ENCODE measurements at places on chromosomes 7 and 10. TPM values are rescaled to one million over a fixed set of nuclear protein-coding genes. Genes with fewer than 3 reads are reported as not detected.

The OR13A1 gene
- total RNA-seq, result not detected

The TRIL gene
- 0.05 TPM for total RNA-seq

- DNase-seq, result no peak
Observed at GRCh38 chr10:21885940-21886339, 117.6 kb downstream of the DNAJC1 start.

The OR2A12 gene
- total RNA-seq, result not detected

The CYP2C8 gene
- not detected for total RNA-seq

The CYP2C9 gene
- not detected for total RNA-seq

- no peak for DNase-seq
Observed at GRCh38 chr7:101985057-101985902, 167.9 kb downstream of the CUX1 start.

The MKX gene
- 1.1 TPM for total RNA-seq

- DNase-seq, result no peak
Observed at GRCh38 chr7:150854066-150855000, 2.0 kb downstream of the AOC1 start.

GRCh38 chr10:121681997-121682687 is 83.9 kb upstream of the FGFR2 start:
- DNase-seq, result no peak

The BAIAP2L1 gene
- 31.5 TPM for total RNA-seq

DNA sequence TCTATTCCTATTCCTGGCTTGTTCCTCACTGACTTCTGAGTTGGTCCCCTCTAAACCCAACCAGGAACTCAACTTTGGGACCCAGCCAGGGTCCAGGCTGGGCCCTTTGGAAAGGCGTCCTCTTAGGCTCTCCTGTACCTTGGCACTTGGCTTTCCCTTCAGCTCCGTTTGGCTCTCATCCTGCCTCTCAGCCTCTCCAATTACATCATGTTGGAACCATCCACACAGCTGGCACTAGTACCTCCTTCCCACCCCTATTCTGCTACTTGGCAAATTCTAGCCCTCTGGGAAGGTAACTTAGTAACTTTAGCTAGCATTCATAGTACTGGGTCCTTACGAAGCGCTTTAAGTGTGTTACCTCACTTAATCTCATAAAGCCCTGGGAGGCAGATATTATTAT is 205.3 kb upstream of the HABP2 start:
- no peak for DNase-seq

GRCh38 chr10:96720422-96721206 is at the start of gene PIK3AP1:
PIK3AP1 (minus strand) TSS chr10:96720514; CDS start chr10:96720394, 120 bp downstream.
- DNase-seq, result no peak

GRCh38 chr7:142798451-142799436 is 28.0 kb downstream of the PRSS2 start:
- DNase-seq, result no peak

DNA sequence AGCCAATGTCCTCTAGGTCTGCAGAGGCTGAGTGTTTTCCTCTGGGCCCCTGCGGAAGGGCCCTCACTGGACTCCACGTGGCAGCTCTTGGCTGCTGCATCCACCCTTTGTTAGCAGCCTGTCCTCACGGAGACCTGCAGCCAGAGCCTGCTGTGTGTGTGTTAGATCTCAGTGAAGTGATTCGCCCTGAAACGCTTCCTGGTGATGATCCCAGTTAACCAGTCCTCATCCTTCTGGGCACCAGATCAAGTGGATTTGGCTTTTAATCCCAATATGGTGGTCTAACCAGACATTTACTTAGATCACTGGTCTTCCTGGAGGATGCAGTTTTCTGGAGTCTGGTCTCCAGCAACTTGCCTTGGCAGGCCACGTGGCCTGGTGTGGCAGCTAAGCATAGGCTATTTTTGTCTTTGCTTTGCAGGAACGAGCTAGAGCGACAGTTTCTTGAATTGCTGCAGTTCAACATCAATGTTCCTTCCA is 39.5 kb upstream of the GJD4 start:
- no peak for DNase-seq

GRCh38 chr7:88302486-88302885 is 4.2 kb downstream of the STEAP4 start:
- DNase-seq, result no peak

The NME8 gene
- total RNA-seq, result not detected

- no peak for DNase-seq
Observed at GRCh38 chr10:52672880-52673279, 99.7 kb downstream of the MBL2 start.

DNA sequence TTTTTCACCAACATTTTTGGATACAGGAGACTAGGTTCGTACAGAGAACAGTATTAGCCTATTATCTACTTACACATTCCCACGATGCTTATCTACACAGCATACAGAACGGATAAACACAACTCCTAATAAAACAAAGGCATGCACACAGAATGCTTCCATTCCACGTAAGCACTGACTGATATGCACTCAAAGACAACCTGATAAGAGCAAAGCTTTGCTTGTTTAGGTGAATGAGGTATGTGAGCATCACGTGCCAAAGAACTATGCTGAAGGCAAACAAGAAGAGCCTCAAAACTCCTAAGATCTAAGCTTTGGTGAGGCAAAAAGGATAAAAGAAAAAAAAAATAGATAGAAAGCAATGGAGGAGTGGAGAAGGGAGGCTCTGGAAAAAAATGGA is 413.5 kb upstream of the LRRN3 start:
- no peak for DNase-seq

The VAX1 gene
- total RNA-seq, result 0.25 TPM

DNA sequence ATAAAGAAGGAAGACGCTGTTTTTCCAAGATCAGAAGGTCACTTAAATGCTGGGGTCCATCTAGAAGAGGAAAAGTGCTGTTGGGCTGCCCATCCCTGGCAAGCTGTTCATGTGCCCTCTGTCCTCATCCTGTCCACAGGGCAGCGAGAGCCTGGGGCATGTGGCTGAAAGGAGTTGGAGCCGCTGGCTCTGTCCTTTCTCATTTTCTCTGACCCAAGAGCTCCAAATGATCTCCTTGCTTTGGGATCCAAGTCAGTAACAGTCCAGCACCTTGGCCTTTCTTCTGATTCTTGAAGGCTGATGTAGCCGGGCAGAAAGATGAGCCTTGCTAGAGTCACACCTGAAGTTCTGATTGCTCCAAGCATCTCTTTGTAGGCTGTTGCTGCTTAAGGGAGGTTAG is 44.4 kb downstream of the SPDYE5 start:
- DNase-seq, result no peak

The ACHE gene
- total RNA-seq, result 0.27 TPM

The APBB1IP gene
- total RNA-seq, result not detected

DNA sequence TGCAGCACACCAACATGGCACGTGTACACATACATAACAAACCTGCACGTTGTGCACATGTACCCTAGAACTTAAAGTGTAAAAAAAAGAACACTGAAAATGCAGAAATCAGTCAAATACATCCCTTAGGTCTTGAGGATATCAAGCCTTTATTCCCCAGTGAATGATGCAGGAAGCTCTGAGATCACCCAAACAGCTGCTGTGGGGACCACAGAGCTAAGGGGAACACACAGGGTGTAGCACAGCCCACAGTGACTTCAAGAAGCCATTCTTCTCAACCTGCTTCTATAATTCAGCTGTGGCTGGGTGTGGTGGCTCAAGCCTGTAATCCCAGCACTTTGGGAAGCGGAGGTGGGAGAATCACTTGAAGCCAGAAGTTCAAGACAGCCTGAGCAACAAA is 314.9 kb downstream of the CALN1 start:
- no peak for DNase-seq

GRCh38 chr7:69612981-69613380 is 14.7 kb downstream of the AUTS2 start:
- DNase-seq, result no peak

DNA sequence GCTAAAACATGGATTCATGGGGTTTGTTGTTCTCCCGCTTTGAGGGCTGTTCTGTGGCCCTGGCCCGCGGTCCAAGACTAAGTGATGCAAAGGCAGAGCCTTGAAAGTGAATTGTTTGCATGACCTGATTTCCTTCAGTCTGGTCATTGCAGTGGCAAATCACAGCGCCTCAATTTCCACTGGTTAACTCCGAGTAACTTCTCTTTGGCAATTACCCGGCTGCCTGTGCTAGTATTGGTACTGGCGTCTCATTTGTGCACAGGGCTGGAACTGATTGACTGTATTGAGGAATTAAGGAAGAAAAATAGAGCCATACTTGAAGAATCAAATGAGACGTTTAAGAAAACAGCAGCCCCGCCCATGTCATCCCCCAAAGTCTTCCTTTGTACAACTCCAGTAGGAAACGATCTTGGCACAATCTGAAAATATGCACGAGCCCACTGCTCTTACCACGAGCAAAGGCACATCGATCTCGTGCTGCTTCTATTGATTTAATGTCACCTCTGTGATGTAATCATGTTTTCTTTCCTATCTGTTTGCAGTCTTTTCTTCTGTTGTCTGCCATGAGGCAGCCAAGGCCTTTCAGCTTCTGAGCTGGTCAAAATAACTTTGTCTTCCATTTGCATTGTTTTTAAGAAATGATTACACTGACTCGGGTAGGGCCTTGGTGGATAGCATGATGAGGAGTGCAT is 60.6 kb upstream of the SHH start:
- no peak for DNase-seq

- no peak for DNase-seq
Observed at GRCh38 chr10:129516846-129517679, 50.0 kb downstream of the MGMT start.
